ENCODE measurements at places on chromosomes 3 and 15. TPM values are rescaled to one million over a fixed set of nuclear protein-coding genes. Genes with fewer than 3 reads are reported as not detected.

The PLCH1 gene
- total RNA-seq, result 0.09 TPM

The DPPA2 gene
- not detected for total RNA-seq

The CHL1 gene
- not detected for total RNA-seq

The IMP3 gene
- 97.7 TPM for total RNA-seq

The ZSCAN29 gene
- total RNA-seq, result 22.4 TPM

The COLQ gene
- 0.23 TPM for total RNA-seq

The TMPRSS7 gene
- not detected for total RNA-seq

The NR2E3 gene
- total RNA-seq, result under 0.01 TPM

The PPP1R14D gene
- not detected for total RNA-seq

The SEMA3G gene
- 0.09 TPM for total RNA-seq

The KNG1 gene
- total RNA-seq, result not detected

The ITIH3 gene
- not detected for total RNA-seq

The BMF gene
- total RNA-seq, result 0.14 TPM

The MCF2L2 gene
- 0.37 TPM for total RNA-seq

The NOX5 gene
- total RNA-seq, result 0.30 TPM

The FES gene
- 15.4 TPM for total RNA-seq

The UACA gene
- total RNA-seq, result 192 TPM

The C3orf20 gene
- not detected for total RNA-seq

The EIF2A gene
- 205 TPM for total RNA-seq

The WWTR1 gene
- 56.1 TPM for total RNA-seq

The TNIK gene
- 24.9 TPM for total RNA-seq

The CAMKV gene
- total RNA-seq, result not detected

The SPINK8 gene
- not detected for total RNA-seq

The BFSP2 gene
- total RNA-seq, result not detected

Measured in smooth muscle cell of the umbilical artery (primary cell).